Activated CD8-positive, alpha-beta memory T cell treated with anti-CD3 and anti-CD28 coated beads for 24 hours (primary cell): ENCODE measurements at places on chromosomes 13 and 19.
A peak's percentile ranks its signal among the peaks of the same experiment; 100 is the strongest.

DNA sequence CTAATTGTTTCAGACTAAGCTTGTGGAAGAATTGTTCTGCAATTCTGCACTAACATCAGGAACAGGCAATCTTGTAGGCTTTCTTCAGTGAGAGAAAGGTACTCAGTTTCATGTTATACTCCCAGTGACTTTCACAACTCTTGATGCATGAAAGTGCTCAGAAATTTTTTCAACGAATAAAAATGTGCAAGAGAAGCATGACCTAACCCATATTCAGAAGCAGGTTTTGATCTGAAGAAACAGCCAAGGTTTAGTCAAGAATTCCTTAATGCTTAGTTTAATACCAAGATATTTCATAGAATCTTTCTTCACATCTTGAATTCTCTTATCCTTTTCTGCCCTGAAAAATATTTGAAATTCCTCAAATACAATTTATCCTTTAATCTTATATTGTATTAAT, 197.2 kb upstream of the CSNK1A1L start:
- no peak for DNase-seq

DNA sequence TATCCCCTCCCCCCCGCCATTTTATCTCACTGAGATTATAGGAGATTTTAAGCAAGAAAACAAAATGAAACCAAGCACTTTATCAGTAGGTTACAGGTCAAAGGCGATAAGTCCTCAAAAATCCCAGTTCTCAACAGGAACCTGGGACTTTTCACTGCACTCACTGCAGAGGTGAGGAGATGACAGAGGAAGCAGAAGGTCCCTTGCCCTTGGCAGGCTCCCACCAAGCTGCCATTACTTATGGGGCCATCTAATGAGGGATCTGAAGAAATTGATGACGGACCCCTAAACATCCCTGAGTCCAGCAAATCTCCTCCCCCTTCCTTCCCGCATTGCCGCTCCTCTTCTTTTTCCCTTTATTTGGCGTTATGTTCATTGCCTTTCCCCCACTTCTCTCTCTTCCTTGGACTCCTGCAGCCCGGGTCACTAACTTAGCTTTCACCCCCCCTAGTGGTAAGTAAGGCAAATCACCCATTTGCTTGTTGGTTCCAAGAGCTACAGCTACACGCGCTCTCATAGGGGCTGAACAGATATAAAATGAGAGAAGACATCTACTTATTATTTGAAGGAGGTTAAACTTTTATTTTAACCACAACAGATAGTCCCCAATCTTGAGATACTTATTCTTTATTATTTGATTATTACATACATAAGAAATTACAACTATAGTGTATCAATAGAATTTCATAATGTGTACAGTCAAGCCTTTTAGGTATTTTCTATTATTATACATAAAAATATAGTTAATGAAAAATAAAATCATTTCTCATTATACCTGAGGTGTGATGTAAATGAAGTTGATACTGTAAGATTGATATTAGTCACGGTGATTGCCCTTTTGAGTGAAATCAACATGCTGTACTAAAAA, 52.0 kb upstream of the ARGLU1 start:
- DNase-seq, result no peak

DNA sequence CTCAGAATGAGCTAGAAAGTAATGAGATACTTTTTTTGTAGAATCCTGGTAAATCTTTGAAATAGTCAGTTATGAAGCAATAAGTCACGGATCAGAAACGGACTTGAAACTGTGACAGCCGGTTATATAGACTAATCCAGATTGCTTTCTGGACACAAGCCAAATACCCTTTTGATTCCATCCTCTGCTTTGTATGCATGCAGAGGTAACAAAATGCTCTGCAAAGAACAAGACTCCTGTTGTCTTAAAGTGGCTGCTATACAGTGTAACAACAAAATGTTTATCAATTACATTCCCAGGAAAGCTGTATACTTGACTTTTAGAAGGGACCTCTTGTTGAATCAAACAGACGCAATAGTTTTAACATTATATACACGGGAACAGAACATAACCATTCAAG, 66.5 kb upstream of the STARD13 start:
- DNase-seq, result no peak

GRCh38 chr13:77477299-77477848, 58.1 kb upstream of the SCEL start:
- no peak for DNase-seq

DNA sequence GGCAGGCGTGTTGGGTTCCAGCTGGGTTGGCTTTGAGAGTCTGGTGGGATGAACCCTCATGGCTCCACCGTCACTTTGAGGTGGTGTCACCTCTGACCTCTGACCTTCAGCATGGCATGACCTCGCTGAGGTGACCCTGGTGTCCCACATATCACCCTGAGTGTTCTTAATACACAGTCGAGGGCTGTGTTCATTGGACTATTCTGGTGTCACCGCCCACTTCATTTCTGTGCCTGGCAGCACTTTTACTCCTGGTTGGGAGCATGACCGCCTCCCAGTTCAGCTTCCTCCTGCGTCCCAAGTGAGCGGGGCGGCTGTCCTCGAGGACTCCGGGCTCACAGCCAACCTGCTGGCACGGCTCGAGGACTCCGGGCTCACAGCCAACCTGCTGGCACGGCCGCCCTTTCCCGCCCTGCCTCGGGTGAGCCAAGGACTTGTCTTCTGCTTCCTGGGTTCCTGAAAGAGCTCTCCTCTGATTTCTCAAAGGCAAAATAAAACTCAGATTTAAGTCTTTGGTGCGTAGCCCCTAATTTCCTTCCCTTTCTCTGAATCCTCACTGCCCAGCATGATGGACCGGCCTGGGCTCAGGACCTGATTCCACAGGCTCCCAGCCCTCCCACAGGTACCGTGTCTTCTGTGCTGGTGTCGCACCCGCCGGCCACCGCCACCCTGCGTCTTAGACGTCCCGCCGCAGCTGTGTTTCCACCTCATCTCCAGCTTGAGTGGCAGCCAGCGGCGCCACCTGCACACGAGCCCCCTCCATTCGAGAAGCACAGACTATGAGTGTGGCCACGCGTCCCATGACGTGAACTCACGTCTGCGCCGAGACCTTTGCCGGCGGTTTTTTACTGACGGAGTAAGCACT, 10.4 kb downstream of the ATP4B start:
- DNase-seq, result no peak

DNA sequence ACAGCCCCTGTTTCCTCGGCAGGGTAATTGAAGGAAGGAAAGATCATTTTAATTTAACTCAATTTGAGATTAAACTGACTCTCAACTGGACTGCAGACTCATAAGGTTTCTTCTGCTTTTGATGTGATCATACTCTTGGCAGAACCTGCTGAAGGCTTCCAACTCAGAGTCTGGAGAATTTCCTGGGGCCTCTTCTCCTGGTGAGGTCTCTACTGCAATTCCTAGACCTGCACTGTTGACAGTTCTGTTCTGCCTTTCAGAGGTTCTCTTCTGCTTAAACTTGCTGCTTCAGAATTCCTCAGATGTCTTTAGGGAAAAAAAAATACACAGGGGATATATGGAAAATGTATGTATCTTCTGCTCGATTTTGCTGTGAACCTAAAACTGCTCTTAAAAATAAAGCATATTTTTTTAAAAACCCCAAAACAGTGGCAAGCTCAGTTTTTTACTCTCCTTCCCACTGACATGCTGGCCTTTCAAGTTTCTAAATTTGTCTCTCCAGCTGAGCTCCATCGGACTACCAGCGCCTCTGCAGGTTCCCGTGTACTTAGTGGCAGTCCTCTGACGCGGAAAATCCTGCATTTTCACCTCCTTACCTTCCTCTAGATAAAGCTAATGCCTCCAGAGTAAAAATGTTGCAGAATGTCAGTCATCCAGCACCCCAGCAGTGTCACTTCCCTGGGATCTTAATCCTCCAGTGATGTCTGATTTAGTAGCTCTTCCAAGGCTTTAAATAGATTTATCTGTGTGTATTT, 733.5 kb upstream of the SGCG start:
- DNase-seq, result no peak

DNA sequence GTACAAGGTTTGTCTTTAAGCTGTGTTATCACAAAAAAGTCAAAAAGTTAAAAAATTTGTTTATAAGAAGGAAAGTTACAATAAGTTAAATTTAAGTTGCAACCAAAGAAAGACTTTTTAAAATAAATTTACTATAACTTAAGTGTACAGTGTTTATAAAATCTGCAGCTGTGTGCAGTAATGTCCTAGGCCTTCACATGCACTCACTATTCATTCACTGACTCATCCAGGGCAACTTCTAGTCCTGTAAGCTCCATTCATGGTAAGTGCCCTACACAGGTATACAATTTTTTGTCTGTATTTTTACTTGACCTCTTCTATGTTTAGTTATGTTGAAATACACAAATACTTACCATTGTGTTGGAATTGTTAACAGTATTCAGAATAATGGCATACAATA, 667.9 kb upstream of the SLITRK5 start:
- no peak for DNase-seq

GRCh38 chr19:3284759-3285646, 60.5 kb downstream of the CELF5 start:
- DNase-seq, result peak; percentile 89

- no peak for DNase-seq
Measured at GRCh38 chr13:112931028-112931934, 37.7 kb upstream of the MCF2L start.

- DNase-seq, result no peak
Measured at GRCh38 chr19:47057328-47057727, 8.9 kb upstream of the TMEM160 start.

GRCh38 chr13:73995736-73996135, 138.5 kb downstream of the KLF12 start:
- no peak for DNase-seq

- DNase-seq, result no peak
Measured at GRCh38 chr13:69274231-69274630, 833.4 kb upstream of the ATXN8OS start.

- peak; percentile 78 for DNase-seq
Measured at GRCh38 chr19:41595258-41595889, 19.4 kb downstream of the CEACAM21 start.

DNA sequence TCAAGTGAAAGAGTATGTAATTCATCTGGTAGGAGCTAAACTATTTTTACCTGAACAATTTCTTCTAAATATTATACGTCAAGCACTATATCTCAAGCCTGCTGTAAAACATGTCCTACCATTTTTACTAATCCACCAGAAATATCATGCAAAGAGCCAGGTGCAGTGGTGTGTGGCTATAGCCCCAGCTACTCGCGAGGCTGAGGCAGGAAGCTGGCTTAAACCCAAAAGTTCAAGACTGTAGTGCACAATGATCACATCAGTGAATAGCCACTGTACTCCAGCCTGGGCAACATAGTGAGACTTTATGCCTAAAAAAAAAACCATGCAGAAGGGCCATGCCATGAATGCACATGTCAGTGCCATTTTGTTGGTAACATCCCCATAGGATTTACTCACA, 20.7 kb upstream of the CLN5 start:
- DNase-seq, result no peak

GRCh38 chr19:18650021-18650390, 13.2 kb downstream of the KLHL26 start:
- DNase-seq, result no peak

DNA sequence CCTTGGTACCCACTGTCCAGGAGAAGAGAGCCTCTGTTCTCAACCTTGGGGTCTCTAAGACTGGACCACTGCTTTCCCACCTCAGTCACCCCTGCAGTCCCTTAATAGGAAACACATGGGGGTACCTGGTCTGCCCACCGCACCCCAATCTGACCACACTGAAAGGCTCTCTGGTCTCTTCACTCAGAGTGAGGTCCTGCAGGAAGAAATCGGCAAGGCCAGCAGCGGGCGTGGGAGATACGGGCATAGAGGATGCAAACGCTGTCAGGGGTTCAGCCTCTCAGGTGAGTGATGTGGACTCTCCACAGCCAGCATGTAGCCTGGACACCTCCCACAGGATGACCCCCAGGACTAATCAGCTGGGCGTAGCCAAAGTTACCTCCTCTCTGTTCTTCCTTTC, 3.5 kb downstream of the SIGLEC9 start:
- no peak for DNase-seq

GRCh38 chr13:48231933-48232332, 1.1 kb upstream of the ITM2B start:
- DNase-seq, result no peak

- peak; percentile 64 for DNase-seq
Measured at GRCh38 chr19:13095393-13095784, 7.3 kb downstream of the LYL1 start.

DNA sequence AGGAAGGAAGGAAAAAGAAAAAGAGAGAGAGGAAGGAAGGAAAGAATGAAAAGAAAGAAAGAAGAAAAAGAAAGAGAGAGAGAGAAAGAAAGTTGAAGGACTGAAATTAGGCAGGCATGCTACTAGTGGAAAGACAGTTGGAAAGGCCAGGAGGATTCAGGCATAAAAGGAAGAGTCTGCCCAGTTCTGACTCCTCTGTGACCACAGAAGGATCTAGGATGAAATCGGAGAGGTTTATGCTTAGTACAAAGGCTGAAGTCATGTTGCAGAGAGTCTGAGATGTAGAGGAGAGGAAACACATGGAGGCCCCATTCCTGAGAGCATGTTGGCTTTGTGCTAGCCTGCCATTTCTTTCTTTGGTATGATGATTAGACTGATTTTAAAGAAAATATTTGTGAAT, 246.5 kb upstream of the ARGLU1 start:
- DNase-seq, result no peak

- no peak for DNase-seq
Measured at GRCh38 chr13:114222461-114222968, 12.2 kb upstream of the CDC16 start.

DNA sequence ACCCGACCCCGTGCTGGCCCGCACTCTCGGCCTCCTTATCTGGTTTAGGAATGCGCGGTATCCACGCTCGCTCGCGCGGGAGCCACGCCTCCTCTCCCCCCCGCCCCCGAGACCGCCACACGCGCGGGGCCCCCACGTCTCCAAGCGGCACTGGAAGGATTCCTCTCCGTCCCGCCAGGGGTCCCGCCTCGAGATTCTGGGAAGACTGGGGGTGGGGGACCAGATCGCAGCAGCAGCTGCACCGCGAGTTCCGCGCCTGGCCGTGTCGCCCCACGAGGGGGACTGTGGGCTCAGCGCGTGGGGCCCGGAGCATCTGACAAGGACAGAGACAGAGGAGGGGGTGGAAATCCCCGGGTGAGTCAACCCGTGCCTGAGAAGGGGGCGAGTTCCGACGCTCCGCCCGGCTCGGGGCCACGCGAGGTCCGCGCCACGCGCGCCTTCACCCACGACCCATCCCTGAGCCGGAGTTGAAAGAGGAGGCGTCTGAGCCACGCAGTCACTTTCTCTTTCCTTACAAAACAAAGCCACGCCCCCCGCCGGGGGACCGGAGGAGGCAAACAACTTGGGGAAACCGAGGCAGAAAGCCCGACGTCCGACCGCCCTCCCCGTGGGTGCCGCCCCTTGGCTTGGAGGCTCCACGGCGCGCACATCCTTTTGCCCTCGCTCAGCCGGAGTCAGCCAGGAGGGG, 814 bp downstream of the S1PR2 start:
- DNase-seq, result peak; percentile 79

- DNase-seq, result no peak
Measured at GRCh38 chr13:62432295-62432694, 1016.6 kb upstream of the PCDH20 start.

GRCh38 chr19:23262920-23263319, 12.7 kb upstream of the ZNF724 start:
- DNase-seq, result no peak
